ENCODE measurements at places on chromosomes 7 and 10.

DNA sequence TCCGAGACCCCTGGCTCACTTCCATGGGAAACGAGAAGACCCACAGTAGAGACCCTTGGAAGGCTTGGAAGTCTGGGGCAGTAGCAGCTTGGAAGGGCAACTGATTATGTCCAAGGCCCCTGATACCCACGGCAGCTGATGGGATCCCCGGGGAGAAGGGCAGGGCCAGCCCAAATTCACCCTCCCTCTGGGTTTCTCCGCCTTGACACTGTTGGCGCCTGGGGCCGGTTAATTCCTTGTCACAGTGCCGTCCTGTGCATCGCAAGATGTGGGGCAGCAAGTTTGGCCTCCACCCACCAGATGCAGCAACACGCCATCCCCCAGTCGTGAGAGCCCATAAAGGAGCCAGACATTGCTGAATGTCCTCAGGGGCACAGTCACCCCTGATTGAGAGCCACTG lies 89.2 kb downstream of the RGS10 start:
- no peak for DNase-seq

GRCh38 chr7:6516387-6516983 lies 34.8 kb downstream of the GRID2IP start:
- peak; percentile 89 for DNase-seq

- no peak for DNase-seq
Observed at GRCh38 chr7:51316262-51316665, 345 bp downstream of the COBL start.

DNA sequence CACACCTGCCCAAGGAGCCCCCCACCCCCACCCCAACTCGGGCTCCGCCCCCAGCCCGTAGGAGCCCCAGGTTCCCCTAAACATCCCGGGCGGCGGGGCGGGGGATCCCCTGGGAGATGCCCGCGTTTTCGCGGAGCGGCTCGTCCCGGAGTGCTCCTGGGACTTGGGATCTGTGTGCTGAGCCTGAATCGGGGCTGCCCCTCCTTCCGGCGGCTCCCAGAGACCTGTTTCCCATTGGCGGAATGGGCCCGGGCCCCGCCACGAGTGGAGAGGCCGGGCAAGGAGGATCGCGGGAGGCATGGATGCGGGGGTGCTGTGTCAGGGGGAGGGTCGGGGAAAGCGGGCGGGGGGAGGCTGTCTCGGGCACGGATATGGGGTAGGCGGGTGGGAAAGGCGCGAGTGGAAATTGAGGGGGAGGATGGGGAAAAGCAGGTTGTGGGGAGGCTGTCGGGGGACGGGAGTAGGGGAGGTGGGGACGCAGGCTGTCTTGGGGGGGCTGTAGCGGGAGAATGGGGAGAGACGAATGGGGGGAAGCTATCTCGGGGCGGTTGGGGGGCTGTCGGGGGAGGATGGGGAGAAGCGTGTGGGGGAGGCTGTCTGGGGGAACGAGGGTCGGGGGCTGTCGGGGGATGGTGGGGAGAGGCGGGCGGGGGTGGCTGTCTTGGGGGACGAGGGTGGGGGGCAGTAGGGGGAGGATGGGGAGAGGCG lies 572 bp upstream of the BHLHA15 start:
- DNase-seq, result no peak

- peak; percentile 96 for DNase-seq
Observed at GRCh38 chr7:26667514-26668133, 196.8 kb downstream of the SKAP2 start.

- DNase-seq, result no peak
Observed at GRCh38 chr7:17907014-17907413, 33.3 kb downstream of the SNX13 start.

- DNase-seq, result no peak
Observed at GRCh38 chr7:30710669-30711068, 28.4 kb upstream of the CRHR2 start.

- peak; percentile 19 for DNase-seq
Observed at GRCh38 chr10:123160311-123160980, 6.2 kb downstream of the BUB3 start.

DNA sequence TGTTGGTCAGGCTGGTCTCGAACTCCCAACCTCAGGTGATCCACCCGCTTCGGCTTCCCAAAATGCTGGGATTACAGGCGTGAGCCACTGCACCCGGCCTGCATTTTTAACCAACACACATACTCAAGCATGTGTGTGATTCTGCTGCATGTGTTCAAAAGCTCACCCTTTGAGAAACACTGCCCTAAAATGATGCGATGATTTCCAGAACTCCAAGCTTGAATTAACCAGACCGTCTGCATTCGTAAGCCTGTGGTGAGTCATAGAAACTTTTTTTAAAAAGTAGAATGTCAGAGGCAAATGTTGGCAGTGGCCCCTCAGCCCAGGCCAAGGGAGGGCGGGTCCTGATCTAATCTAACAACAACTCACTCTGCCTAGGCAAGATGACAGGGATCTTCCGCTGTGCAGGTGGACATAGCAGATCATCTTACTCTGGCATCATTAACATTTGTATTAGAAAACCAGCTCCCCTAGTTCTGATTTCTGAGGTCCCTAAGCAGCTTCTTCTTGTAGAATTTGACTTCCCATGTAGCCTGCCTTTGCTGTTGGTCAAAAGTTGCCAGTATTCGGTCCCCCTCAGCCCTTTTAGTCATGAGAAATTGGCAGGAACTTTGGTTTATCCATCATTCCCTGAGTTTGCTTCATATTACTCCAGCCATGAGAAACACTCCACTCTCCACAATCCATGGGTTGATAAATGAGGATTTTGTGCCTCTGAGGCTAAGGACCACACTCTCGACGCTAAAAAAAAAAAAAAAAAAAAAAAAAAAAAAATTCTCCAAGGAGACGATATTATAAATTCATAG lies 190.4 kb downstream of the SKIDA1 start:
- no peak for DNase-seq

GRCh38 chr10:73923935-73924598 lies 13.1 kb downstream of the PLAU start:
- no peak for DNase-seq
